Stimulated activated CD8-positive, alpha-beta memory T cell treated with anti-CD3 and anti-CD28 coated beads, Interleukin-4, amount 100 ng/mL, for 1 hour (primary cell): ENCODE measurements at places on chromosomes 11 and 22.

- no peak for DNase-seq
Measured at GRCh38 chr11:36150986-36151385, 138.2 kb downstream of the COMMD9 start.

GRCh38 chr11:126282361-126282735, 545 bp upstream of the TIRAP start:
- DNase-seq = no peak

- DNase-seq = no peak
Measured at GRCh38 chr11:67999201-67999629, 4.7 kb downstream of the UNC93B1 start.

GRCh38 chr22:44620129-44620840, 81.7 kb upstream of the PRR5 start:
- peak; percentile 73 for DNase-seq
